Stimulated activated naive CD8-positive, alpha-beta T cell treated with anti-CD3 and anti-CD28 coated beads, Interleukin-15, amount 100 ng/mL, for 72 hours (primary cell): ENCODE measurements at places on chromosomes 7 and 10.

GRCh38 chr10:34124522-34125035 is 690.5 kb downstream of the PARD3 start:
- DNase-seq, result peak; percentile 21

DNA sequence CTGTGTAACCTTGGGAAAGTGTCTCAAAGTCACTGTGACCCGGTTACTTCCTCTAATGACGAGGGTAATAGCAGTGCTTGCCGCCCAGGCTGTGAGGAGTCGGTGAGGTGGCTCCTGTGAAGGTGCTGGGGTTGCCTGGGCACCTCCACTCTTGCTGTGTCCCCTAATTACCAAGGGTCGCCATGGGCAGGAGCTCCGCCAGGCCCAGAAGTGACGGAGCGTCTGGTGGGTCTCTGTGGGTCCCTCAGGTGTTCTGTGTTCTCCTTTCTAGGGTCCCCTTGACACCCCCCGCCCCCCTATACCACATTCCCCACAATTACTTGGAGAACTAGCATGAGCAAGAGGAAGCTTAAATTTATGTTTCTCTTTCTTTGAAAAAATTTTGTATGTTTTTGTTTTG is 161.5 kb downstream of the WDR37 start:
- DNase-seq, result no peak

DNA sequence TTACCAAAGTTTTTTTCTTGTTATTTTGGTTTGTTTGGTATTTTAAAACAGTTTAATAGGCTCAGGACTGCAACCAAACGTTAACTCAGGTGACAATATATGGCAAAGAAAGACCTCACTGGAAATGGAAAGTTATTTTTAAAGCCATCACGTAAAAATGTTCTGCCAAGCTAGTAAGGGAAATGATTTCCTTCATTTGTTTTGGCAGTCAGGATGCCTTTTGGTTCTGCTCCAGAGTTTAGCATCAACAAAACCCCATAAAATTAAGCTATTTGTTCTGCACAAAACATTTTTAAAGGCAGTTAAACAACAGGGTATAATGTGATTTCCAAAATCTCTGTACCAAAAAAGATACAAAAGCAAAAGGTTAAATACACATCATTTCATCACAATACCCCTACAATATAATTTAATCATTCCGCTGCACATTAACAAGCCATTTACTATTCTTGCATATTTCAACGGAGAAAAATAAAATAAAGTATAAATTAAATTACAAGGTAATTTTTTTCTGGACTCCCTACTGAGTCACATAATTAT is 172.4 kb downstream of the SEMA3E start:
- DNase-seq, result no peak

DNA sequence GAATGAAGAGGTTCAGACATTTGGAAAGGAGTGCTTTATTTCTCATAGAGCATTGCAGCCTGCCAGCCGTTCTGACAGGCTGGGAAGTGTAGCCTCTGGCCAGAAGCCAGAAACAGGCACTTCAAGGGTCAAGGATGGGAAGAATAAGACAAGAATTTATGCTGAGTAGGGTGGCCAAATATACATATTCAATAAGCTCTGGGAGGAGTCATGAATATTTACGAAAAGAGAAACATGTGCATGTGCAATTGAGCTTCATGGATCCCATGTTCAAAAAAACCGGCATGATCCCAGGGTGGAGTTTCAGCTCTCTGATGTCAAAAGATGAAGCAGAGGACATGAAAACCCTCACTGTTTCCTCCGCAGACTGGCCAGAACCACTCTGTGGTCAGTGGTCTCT is 32.9 kb downstream of the TLX1 start:
- no peak for DNase-seq

DNA sequence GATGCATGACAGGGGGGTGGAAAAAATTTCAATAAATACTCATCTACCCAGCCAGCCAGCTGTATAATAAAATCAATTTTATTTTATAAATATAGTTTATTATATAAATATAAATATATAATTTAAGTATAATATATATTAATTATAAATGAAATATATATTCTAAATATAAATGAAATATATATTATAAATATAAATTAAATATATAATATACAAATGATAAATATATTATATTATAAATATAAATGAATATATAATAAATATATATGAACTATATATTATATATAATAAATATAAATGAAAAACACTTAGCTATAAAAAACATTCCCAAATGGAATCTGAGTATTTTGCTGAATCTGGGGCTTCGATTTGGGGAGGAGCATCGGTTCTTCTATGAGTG is 79.4 kb upstream of the CDCA7L start:
- DNase-seq, result no peak

DNA sequence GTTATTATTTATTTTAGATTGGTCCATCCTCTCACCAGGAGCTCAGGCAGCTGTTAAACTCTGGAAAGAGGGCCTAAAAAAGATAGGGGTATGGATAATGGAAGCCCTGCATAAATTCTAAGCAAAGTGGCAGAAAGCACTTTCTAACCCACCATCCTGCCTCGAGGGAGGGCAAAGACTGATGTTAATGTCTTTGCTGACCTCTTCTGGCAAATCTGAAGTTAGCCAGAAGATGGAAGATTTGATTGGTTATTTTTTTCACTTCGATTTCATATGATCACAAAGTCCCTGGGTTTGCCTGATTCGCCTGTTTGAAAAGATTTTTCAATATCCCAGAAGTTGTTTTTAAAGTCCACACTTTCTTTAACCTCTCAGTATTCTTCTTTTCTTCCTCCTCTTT is 24.8 kb downstream of the OR9A2 start:
- no peak for DNase-seq
